ENCODE measurements at places on chromosomes 6 and 20.

GRCh38 chr6:404685-405423 is 13.3 kb downstream of the IRF4 start:
- no peak for DNase-seq

DNA sequence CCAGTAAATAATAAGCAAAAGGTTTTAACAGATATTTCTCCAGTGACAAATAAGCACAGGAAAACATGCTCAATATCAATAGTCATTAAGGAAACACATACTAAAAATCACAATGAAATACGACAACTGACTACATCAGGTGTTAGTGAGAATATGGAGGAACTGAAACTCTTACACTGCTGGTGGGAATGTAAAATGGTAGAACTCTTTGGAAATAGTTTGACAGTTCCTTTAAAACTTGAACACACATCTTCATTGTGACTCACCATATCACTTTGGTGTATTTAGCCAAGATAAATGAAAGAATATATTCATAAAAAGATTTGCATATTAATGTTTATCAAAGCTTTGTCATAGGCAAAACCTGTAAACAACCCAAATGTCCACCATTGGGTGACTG is 11.3 kb upstream of the MAP3K5 start:
- no peak for DNase-seq

- no peak for DNase-seq
Measured at GRCh38 chr20:60313614-60314013, 355.4 kb downstream of the CDH26 start.

DNA sequence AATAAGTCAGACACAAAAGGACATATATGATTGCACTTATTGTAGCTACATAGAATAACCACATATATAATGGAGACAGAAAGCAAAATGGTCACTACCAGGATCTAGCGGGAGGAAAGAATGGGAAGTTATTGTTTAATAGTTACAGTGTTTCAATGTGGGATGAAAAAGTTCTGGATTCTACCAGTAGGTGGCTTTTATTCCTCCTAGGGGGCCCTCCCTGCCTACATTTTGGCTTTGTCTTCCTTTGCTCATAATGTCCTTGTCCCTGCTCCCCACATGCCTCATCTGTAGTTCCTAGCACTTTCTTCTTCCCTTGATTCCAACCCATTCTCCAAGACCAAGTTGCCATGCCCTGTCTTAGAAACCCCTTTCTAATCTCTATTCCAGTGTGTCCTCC is 16.3 kb downstream of the ZNF133 start:
- no peak for DNase-seq

DNA sequence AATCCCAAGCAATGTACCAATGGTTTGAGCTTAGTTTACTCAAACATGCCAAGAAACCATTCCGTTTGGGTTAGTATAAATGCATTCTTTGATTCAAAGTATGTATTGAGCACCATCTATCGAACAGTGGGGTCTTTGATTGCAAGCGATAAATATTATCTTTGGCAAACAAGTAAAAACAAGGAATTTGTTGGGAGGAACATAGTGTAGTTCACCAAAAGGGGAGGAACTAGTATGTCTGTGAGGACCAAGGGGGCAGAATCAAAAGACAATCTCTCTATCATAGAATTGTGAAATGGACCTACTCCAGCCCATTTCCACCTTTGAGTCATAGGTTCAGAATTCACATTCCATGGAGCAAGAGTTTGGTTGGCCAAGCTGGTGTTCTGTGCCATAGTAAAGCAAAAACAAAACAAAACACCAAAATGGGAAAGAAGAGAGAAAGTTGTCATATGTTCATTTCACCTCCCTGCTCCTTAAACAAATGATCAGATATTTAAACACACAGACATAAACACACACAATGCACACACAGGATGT is 266.0 kb downstream of the TSHZ2 start:
- DNase-seq, result no peak

DNA sequence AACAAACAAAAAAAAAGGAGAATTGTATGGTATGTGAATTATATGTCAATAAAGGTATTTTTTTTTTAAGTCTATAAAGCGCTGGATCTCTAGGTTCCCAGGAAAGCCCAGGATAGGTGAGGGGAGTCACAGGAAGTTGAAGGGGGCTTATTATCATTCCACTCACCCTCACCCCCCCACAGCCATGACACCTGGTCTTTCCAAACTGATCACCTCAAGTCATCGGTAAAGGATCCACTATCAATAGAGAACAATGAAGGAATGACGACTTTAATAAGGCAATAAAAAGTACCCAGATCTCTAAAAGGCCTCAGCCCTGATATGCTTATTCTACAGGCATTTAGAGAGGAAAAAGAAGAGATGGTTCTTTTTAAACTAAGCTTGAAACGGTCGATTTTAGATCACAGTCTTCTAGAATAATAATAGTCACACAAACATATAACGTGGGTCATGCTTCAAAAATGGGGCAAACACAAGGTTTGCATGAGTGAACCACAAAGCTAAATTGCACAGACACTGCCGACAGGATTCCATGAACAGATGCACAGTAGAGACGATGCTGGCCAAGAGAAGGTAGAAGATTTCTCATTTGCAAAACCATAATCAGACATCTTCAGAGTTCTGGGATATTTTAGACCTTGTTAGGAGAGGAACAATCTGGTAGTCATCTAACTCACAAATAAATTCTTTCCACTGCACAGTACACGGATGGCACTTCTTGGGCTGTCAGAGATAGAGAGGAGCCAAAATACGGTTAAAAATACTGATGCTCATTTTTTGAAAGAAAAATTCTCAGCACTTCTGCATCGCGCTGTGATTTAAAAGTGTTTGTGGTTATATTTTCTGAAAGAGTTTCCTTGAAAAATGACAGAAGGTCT is 21.0 kb downstream of the ZMYND8 start:
- DNase-seq, result no peak

DNA sequence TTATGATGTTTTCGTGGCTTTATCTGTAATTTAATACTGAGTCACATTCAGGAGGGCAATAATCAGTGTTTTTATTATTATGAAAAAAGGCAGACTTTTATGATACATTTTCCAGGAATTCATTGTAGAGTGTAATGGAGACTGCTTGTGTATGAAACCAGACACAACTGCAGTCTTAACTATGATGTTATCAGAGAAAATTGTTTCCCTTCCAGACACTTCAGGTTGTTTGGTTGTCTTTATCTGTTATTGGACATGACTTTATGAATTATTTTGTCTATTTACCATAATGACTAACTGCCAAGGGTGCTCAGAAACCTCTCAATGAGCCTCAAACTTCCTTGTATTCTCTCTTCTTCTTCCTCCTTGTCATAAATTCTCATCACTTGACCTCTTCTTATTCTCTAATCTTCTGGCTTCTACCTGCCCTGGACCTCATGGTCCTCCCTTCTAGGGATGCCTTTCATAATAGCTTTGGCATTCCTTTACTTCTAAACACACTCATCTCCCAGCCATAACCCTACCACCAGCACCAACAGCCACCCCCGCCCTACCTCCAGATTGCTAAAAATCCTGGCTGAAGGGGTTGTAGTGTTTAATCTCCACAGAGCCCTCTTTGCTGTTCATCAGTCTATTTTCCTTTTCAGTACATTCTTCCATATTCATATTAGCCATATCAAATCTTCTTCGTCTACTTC is 492.5 kb downstream of the CDKAL1 start:
- DNase-seq, result no peak
